ENCODE measurements at places on chromosomes 6 and 20.

DNA sequence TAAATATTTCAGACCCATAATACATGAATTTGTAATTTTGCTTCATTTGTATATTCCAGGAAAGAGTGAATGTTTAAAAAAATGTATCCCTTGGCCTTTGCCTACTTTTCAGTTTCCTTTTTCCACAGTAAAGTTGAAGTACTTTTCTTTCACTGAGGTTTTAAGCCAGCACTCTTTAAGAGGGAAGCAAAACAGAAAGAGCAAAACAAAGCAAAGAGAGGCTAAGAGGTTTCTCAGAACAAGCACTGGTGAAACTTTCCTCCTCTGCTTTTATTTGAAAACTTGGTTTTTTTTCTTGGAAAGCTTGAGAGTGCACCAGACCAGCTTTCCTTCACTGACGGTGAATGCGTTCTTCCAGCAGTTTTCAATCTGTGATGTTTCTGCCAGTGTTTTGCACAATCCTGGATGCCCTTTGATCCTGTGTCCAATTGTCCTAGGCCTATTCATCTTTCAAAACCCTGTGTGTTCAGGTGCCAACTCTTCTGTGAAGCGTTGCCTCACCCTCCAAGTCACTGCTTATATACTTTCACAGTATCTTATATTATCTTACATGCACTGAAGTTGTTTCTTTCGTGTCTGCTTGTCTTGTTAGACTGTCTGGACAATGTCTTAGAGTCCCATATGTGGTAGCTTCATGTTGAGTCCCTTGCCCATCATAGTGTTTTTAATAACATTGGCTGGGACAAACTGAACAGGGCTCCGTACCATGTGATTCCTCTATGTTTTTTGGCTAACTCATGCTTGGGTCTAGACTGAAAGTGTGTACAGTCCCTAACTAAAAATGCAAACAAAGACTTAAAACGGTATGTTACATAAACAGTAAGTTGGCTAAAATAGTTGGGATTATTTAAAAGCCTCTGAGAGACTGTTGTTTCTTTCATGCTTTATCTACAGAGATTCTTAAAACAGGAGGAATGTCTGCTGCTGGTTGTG, 1.9 kb downstream of the RNF217 start:
- DNase-seq: no peak

- no peak for DNase-seq
These were observed 38.7 kb downstream of the SYNE1 start for GRCh38 chr6:152598421-152598820.

- DNase-seq: no peak
These were observed 38.4 kb upstream of the PRND start for GRCh38 chr20:4683261-4683660.

- DNase-seq: no peak
These were observed 32.9 kb upstream of the TCP11 start for GRCh38 chr6:35174088-35174434.

GRCh38 chr20:36439040-36439730, 102.1 kb upstream of the MYL9 start:
- DNase-seq: peak; percentile 58

GRCh38 chr20:50420380-50420779, 89.8 kb upstream of the PTPN1 start:
- DNase-seq: no peak

- DNase-seq: no peak
These were observed 15.0 kb downstream of the ALDH8A1 start for GRCh38 chr6:134934793-134935485.

DNA sequence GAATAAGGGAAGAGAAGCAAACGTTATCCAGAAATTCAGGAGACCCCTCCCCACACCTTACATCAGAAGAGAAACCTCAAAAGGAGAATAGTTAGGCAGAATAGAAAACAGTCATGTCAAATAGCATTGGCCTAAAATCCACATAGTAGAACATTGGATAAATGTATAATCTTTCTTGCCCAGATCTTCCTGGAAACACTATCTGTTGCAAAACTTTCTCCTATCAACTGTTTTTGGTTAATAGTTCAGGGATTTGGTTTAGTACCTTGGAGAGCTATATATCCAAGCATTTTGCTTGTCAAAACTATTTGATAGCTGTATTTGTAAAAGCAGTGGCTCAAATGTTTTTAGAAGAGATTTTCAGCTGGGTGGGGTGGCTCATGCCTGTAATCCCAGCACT, 74.3 kb upstream of the PHACTR2 start:
- no peak for DNase-seq

DNA sequence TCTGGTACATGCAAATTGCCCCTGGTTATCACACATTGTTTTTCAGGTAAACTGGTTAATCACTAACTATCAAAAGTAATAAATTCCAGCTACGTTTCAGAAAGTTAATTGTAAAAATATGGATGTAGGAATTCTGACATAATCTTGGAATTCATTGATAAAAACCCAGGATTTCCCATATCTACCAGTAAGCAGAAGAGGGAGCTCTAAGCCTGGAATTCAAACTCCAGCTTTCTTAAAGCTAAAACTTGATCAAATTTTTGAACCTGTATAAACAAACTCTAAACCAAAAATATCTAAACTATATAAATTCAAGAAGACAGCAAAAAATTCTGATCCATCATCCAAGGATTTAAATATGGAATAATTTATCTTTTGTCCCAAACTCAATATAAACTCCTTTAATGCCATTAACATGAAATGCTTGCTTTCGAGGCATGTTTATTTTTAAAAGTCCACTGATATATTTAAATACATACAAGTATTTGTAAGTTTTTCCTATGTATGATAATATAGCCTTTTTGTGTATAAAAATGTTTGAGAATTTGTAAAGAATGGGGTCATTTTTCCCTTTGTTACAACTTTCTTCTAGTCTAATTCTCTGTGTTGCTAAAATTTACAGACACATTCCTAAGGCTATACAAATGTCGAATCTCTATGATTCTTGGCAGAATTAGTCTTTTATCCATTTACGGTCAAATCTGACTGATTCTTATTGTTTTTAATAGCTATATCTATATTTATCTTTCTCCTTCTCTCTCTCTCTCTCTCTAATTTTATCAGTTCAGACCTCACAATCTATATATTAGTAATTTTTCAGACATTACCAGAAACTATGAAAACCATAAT, 91.4 kb upstream of the RNF217 start:
- DNase-seq: no peak
